HuH-7.5 (cell line): ENCODE measurements at places on chromosomes 13 and 19.

DNA sequence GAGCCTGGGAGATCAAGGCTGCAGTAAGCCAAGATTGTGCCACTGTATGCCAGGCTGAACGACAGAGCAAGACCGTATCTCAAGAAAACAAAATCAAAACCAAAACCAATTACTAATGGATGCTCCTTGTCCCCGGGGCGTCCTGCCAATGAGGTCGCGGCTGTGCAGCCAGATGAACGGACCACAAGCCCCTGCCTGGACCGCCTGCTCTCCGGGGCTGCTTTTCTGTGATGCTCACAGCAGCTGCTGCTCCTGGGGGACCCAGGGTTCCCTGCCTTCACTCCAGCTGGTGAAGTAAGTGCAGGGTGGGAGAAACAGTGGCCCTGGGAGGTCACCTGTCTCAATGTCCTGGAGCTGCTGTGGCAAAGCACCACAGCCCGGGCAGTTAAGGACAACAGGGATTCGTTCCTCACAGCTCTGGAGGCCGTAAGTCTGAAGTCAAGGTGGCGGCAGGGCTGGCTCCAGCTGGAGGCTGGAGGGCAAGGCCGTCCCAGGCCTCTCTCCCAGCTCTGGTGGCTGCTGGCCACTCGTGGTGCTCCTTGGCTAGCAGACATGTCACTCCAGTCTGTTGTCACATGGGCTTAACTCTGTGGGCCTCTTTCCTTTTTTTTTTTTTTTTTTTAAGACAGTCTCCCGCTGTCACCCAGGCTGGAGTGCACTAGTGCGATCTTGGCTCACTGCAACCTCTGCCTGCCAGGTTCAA, 10.1 kb downstream of the COPE start:
- DNase-seq, result no peak

DNA sequence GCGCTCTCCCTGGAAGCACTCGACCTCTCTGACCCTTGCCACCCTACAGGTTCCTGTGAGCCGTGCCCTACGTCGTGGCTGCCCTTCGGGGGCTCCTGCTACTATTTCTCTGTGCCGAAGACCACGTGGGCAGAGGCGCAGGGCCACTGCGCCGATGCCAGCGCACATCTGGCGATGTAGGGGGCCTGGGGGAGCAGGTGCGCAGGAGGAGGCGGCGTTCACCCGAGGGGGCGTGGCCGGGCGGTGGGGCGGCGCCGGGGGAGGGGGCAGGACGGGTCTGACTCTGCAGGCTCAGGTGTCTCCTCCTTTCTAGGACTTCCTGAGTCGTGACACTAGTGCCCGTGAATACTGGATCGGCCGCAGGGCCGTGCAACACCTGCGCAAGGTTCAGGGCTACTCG, 26.4 kb downstream of the CLEC4M start:
- no peak for DNase-seq

GRCh38 chr19:53871454-53871853, 3.8 kb downstream of the MYADM start:
- DNase-seq, result no peak

GRCh38 chr19:52646571-52647217, 8.5 kb upstream of the ZNF83 start:
- DNase-seq, result no peak

DNA sequence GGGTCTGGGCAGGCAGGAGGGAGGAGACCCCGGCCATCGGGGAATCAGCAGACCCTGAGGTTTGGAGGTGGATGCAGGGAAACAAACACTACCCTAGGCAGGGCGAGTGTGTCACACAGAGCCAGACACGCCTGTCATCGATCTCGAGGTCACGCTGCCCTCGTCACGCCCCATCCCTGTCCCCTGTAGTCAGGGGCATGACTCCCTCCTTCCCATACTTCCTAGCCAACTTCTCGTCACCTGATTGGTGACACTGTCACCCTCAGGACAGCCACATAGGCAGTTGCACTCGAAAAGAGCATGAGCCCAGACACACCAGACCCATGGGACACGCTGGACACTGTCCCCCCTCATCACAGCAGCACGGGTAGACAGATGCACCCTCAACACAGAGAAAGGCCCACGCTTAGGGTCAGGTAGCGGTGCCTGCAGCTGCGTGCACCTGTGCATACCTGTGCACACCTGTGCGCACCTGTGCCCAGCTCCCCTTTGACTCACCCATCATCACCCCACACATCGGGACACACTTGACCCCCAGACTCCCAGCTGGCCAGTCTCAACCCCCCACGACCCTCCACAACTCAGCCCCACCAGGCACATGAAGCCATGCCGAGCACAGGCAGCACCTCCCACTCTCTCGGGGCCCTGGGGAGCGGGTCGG, 11.9 kb downstream of the CILP2 start:
- DNase-seq, result no peak

DNA sequence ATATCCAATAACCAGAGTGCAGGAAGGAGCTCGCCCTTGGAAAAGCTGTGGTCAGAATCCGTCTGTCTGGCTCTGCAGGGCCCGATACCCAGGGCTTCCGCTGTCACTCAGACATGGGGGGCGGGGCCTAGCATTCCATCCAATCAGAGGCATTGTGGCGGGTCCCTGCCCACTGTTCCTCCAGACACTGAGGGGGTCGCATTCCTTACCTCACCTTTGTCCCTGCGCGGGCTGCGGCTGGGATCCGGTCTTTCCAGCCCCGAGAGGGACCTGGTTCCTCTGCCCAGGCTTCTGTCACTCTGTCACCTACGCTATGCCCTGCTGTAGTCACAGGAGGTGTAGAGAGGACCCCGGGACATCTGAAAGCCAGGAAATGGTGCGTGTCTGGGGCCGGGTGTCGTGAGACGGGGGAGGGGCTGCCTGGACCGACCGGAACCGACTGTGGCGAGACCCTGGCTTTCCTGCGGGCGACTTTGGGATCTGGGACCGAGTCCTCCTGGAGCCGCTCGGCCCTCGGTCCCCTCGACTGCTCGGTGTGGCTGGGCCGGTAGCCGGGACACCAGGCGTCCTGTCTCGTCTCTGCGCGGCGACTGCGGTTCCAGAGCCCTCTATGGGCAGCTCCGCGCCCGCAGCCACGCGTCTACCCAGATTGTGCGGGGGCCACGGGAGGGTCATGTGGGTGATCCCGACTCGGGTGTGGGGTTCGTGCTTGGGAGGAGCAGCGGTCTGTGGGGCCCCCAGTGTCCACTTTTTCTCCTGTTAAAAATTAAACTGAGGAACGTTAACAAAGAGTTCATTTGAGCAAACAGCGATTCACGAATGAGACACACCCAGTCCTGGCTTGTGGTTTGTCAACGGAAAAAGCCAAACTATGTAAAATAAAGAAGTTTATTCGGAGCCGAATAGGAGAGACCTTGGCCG, at the start of gene ZNF69:
TSS of gene ZNF69 (plus strand) at position 172 of the 921 bp plus-strand sequence. CDS start at position 314, 142 bp downstream.
- DNase-seq, result peak; percentile 63

DNA sequence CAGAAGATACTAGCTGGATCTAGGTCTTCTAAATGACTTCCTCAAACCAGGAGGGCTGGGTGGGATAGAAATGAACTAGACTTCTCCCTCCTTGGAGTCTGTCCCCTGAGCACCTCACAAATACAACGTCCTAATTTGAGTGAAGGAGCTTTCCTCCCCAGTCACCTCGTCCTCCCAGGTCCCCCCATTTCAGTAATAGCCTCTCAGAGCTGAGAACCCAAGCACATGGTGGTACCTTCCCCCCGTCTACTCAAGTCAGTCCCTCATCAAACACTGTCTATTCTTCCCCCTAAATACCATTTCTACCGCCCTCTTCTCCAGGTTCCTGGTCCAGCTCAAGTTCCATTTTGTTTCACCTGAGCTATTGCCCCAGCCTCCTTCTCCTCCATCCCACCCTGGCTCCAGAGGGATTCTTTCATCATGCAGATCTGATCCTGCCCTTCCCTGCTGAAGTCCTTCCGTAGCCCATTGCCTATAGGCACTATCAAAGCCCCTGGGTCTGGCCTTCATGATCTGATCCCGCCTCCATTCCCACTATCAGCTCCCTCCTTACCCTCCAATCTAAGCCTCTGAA, 5.3 kb upstream of the PRKCG start:
- peak; percentile 5 for DNase-seq

- no peak for DNase-seq
Observed at GRCh38 chr13:39297664-39298171, 259.5 kb downstream of the NHLRC3 start.

DNA sequence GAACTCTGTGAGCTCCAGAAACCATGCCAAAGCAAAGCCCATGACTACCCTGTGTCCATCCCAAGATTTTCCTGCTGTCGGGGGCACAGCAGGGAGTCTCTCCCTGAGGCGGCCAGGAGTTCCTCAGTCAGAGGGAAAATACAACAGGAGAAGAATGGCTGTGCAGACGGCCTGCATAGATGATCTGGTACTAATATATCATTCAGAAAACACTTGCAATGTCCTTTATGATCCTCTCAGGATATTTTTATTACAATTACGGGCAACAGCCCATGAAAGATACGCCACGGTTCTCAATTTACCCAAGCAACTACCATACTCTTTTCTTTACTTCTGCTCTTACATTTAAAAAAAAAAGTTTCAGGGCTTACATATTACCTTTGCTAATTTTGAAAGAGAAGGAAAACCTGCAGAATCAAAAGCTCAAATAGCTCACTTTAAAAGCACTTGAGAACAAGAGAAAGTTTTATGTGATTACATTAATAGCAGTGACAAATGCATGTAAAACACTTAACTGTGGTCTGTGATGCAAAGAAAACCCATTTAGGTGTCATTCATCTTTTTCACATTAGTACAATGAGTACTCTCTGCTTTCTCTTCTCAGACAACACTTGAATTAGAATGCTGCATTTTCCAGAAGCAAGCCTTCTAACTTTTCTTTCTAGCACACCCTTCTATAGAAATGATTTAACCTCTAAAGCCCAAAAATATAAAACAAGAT, 460.8 kb downstream of the KLF5 start:
- no peak for DNase-seq

GRCh38 chr19:10420444-10421239, at the start of gene PDE4A:
TSS of gene PDE4A (plus strand) at chr19:10420538. CDS start at chr19:10420765, 227 bp downstream.
- DNase-seq, result peak; percentile 78

GRCh38 chr19:1047696-1048147, 7.8 kb downstream of the ABCA7 start:
- DNase-seq, result no peak

DNA sequence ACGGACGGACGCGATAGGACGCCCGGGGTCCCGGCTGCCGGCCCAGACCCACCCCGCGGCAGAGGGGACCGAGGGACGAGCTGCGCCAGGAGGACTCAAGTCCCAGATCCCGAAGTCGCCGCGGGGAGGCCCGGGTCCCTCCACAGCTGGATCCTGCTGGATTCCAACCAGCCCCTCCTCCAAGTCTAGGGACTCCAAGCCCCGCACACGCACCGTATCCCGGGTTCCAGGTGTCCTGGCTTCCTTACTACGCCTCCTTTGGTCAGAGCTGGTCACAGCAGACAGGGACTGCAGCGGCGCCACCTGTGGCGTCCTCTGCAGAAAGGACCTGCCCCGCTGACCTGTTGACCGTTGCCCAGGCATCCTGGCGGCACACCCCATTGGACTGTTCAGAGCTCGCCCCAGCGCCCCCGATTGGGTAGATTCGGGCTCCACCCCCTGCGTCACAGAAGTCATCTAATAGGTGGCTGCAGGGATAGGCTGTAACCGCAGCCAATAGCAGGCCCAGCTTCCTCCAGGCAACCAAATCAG, 29.0 kb upstream of the ZNF709 start:
- DNase-seq, result no peak

DNA sequence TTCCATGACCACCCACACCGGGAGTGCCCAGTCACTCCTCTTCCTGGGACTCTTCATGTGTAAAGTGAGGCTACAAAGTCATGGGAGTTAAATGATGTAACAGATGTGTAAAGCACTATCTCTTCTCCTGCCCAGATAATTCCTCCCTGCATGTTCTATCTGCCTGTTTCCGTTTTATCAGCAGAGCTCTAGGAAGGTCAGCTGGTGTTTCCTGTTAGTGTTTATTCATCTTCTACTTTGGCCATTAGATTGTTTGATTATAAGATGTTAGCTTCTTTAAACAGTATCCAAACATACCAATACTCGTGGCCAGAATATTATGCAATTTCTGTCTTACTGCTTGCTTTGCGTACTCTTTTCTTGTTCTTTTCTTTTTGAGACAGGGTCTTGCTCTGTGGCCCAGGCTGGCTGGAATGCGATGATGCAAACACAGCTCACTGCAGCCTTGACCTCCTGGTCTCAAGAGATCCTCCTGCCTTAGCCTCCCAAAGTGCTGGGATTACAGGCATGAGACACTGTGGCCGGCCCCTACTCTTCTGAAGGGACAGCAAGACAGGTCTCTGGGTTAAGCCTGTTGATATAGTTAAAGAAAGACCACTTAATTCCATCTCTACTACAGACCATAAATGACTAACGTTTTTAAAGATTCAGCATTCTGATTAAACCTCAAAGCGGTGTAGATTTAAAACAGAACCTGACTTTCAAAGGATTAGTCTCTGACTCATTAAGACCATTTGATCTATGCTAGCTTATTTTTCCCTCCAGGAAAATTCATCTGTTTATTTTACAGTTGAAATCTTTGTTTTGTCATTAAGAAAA, 97.4 kb upstream of the AKAP11 start:
- DNase-seq, result no peak

- DNase-seq, result peak; percentile 74
Observed at GRCh38 chr13:24512197-24512907, at the start of gene PARP4. TSS of gene PARP4 (minus strand) at chr13:24512778. CDS start at chr13:24503776, 9,002 bp downstream.

DNA sequence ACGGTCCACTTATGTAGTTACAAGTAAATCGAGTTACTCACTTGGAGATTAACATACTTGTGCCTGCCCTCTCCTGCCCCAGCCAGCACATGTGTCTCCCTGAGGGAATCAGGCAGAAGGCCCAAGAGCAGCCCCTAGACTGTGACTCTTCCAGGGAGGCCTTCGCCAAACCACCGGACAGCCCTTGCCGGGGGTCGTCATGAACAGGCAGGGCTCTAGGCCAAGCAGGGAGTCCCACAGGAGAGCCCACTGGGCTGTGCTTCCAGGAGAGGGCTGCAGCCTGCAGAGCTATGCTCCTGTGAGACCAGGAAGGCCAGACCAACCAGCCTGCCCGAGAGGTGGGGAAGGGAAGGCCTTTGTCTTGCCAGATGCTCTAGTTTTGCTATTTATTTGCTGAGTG, 283.3 kb downstream of the FOXO1 start:
- DNase-seq, result no peak

GRCh38 chr19:6710273-6711077, 10.0 kb downstream of the C3 start:
- no peak for DNase-seq

- peak; percentile 28 for DNase-seq
Observed at GRCh38 chr13:59677966-59678814, 485.5 kb downstream of the DIAPH3 start.

GRCh38 chr19:10583036-10583776, 3.9 kb downstream of the AP1M2 start:
- no peak for DNase-seq
